Stimulated activated CD4-positive, alpha-beta T cell treated with anti-CD3 and anti-CD28 coated beads, Interleukin-4, amount 100 ng/mL, for 24 hours (primary cell): ENCODE measurements at places on chromosomes 7 and 10.
A peak's percentile ranks its signal among the peaks of the same experiment; 100 is the strongest.

GRCh38 chr10:91194497-91195179 lies 25.8 kb upstream of the PCGF5 start:
- DNase-seq, result peak; percentile 47

DNA sequence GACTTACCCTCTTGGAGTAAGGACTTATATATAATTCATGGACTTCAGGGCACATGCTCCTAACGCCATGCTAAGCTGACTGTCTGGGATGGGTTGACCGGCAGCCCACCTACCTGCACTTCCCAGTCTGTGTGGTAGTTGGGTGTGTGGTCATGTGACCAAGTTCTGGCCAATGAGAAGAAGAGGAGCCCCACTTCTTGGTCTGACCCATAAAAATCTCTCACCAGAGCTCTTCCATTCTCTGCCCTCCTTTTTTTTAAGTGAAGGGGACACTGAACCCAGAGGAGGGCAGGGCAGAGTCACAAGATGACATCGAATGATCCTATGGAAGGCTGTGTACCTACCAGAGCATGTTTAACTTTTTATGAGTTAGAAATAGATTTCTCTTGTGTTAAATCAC lies 370.1 kb downstream of the FRMD4A start:
- no peak for DNase-seq

- no peak for DNase-seq
Measured at GRCh38 chr10:96287392-96288105, 16.2 kb upstream of the BLNK start.

GRCh38 chr10:110168601-110169481 lies 38.6 kb upstream of the MXI1 start:
- DNase-seq, result no peak

DNA sequence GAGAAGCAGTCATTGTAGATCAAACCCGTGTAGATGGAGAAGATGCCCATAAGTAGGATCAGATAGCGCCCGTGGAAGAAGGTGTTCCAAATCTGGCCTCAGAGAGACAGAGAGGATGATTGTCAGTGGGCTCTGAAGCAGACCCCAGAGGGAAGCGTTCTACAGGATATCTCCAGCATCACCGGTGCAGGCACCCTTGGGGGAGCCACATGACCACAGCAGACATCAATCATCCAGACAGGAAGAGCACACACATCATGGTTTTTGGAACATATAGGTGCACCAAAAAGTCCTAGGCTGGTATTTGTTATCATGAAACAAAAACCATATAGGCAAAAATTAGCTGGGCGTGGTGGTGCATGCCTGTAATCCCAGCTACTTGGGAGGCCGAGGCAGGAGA lies 44.0 kb upstream of the SVOPL start:
- DNase-seq, result no peak

- DNase-seq, result peak; percentile 63
Measured at GRCh38 chr10:69065406-69066361, 22.2 kb upstream of the SRGN start.

DNA sequence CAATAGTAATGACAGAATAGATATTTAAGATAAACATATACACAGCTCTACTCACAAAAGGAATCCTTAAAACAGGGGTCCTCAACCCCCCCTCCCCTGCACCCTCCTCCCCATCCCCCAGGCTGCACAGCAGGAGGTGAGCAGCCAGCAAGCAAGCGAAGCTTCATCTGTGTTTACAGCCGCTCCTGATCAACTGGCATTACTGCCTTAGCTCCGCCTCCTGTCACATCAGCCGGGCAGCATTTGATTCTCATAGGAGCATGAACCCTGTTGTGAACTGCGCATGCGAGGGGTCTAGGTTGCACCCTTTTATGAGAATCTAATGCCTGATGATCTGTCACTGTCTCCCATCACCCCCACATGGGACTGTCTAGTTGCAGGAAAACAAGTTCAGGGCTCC lies 65.5 kb downstream of the SMURF1 start:
- DNase-seq, result no peak

DNA sequence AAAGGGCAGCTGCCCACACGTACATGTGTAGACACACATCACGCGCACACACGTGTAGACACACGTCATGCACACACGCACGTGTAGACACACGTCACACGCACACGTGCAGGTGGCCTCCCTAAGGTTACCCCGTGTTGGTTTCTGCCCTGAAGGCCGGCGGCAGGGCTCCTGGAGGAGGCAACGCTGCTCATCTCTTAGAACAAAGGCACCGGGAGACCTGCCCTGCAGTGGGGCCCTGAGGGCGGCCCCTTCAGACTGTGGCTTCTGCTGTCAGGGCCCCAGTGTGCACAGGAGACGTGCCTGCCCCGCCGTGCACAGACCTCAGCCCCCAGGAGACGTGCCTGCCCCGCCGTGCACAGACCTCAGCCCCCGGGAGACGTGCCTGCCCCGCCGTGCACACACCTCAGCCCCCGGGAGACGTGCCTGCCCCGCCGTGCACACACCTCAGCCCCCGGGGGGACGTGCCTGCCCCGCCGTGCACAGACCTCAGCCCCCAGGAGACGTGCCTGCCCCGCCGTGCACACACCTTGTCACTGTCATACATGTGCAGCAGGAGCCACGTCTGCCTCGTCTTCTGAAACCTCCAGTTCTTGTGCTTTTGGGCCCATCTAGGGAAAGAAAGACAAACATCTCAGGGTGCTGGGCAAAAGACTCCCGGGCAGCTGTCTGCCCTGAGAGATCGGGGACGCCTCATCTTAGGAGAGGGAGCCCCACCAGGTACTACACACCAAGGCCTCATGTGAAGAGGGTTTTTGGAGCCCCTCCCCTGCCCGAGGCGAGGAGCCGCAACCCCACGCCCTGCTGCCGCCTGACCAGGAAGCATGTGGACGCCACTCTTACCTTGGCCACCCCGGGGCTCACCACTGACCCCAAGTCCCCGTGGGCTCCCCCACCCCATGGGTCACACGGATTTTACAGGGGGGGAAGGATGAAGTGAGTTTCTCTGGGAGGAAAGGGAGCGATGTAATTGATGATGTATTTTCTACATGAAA lies 17.3 kb downstream of the CYP2W1 start:
- DNase-seq, result no peak

- DNase-seq, result no peak
Measured at GRCh38 chr7:81366546-81366945, 403.3 kb downstream of the HGF start.

DNA sequence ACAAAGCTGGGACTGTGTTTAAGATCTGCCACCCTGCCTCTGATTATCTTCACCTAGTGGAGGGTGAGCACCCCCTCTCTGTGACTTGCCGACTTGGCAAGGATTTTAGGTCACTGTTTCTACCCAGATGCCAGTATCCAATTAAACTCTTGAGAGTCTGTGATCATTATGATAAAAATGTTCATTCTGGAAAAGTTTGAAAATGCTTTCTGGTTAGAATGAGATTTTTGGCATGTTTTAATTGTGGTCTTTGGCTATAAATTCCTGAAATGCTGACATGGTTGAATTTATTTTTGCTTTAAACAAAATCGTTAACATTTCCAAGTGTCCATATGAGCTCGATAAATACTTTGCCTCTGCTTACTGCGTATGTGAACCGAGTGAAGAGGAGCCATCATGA lies 221.4 kb downstream of the BICC1 start:
- no peak for DNase-seq

DNA sequence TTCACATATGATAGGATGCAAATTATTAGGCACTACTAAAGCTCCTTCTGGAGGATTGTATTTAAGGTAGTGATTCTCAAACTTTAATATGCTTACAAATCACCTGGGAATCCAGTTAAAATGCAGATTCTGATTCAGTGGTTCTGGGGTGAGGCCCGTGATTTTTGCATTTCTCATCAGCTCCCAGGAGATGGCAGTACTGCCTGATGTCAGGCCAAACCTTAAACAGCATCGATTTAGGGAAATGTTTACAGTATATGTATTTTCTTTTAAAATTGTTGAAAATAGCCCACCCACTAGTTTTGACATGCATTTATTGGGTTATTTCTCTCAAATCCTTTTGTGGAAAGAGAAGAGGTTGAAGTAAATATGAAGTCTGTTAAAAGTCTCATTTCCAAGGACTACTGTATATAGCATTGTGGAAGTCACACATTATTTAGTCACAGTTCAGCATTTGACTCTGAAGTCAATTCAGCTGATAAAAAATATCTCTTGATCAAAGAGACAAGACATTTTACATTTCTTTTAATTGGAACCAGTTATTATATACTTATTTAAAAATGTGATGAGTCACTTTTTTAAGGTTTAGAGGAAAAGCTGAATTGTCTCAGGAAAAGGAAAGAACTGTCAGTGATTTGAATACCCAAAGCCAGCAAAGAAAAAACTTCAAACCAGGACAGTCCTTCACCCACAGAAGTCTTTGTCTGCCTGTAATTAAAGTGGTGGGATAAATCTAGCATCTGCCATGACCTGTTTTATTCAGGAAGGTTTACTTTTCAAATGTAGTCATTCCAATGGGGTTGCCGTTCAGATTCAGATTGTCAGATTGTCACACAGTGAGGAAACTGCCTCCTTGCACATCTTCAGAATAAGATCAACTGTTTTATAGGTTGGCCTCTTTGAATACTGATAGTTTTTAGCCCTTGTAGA lies 21.1 kb upstream of the HBP1 start:
- DNase-seq, result peak; percentile 45

- no peak for DNase-seq
Measured at GRCh38 chr10:97074256-97075145, 111.3 kb downstream of the SLIT1 start.

DNA sequence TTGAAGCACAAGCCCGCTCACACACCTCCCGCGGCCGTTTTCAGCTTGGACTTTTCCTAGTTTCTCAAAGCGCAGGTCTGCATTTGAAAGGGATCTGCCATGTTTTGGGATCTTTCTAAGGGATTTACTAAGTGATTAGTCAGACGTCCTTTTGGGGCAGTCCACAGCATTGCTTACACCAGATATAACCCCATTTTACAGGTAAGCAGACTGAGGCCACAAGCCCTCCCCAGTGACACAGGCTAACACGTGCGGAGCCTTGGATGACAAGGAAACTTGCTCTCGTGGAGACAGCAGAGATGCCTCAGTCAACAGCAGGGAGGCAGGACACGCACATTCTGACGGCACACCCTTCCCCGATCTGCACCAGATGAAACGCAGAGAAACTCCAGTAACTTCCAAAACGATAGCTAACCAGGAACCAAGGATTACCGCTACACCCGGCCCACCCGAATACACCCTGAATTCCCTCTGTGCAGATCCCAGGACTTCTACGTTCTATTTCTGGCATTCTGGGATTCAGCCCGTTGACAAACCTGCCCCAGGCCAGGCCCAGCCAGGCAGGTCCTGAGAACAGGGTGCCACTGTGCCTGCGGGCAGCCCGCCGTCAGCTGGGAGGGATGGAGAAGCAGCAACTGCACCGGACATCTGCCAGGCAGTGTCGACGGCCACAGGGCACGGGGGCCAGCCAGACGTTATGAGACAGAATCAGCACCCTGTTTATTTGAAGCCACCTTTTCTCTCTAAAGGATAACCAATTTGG lies 27.9 kb downstream of the FOXL3 start:
- no peak for DNase-seq

DNA sequence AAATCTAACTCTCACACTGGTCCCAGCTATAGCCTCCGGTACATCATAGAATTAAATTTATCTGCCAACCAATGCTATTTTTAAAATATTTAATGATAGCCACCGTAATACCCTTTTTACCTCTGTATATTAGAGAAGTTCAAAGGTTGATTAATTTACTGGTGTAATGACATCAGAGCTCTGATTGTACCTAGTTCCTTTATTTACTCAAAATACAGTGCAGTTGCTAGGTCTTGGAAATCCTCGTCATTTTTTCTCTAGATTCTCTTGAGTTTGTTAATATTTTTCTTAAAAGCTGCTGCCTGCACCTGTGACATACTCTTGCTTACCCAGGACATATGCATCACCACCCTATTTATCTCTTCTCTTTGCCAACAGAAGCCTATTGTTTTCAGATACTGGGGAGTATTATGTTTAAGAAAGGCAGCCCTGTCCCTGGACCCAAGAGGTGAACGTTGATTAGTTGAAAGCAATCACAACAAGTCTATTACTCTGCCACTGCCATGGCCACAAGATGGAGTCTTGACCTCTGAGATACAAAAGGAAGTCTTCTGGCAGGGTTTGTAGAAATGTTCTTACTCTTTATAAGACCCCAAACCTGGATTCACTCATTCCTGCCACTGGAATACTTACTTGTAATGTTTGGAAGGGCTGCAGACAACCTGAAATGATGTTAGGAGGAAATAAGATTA lies 25.6 kb upstream of the TMEM26 start:
- no peak for DNase-seq

DNA sequence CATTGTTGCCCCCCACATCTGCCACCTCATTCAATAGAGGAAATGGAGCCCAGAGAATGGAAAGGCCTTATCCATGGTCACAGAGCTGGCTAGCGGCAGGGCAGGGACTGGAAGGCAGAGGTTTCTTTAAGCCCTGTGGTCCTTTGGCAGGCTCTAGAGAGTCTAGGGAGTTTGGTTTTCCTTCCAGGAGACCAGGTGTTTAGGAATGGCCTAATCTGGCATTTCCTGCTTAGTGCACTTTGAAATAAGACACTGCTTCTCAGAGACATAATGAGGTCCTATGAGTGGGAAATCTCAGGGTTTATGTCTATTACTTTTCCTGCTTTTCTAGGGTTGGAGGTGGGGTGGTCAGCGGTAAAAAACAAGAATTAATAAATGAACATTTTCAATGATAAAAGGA lies 6.1 kb downstream of the MARVELD1 start:
- no peak for DNase-seq

DNA sequence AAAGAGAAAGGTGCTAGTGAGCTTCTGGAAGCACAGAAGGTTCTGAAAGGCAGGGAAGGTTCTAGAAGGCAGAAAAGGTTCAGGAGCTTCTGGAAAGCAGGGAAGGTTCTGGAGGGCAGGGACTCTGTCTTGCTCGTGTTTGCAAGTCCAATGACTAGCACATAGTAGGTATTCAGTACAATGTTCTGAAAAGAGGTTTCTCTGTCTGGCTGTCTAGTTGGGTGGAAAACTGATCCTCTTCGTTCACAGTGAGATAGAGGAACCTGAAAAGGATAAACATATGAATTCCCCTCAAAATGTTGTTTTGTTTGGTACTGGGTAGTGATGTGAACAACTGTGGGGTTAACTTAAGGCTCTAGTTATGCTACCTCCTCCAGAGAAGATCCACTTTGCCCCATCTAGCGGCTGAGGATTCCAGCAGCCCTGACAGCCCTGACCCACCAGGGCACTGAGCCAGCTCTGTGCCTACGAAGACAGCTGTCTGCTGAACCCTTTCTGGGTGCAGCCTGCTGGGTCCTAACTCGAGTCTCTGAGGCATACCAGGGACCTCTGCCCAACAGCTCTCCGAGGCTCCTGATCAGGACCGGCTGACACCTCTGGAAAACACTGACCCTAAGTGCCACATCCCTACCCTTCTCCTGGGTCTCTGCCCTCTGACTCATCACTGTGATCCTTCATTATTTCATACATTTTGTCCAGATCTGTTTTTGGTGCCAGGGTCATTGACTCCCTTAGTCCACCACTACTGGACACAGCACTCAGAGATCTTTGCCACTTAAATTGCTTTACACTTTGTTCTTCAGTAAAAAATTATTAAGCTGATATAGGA lies 15.4 kb downstream of the PTPRN2 start:
- DNase-seq, result no peak

GRCh38 chr7:69765879-69766278 lies 167.6 kb downstream of the AUTS2 start:
- no peak for DNase-seq

GRCh38 chr10:132588301-132589013 lies 50.9 kb downstream of the INPP5A start:
- DNase-seq, result peak; percentile 28

- DNase-seq, result no peak
Measured at GRCh38 chr7:113010377-113010776, 76.2 kb downstream of the GPR85 start.
